ENCODE measurements at places on chromosomes 5 and 9.
A peak's percentile ranks its signal among the peaks of the same experiment; 100 is the strongest.

GRCh38 chr9:124858330-124859046, 3.3 kb downstream of the RPL35 start:
- no peak for DNase-seq

- no peak for DNase-seq
Observed at GRCh38 chr9:94699715-94700373, 26.7 kb upstream of the AOPEP start.

GRCh38 chr9:109203761-109204360, 36.8 kb upstream of the FRRS1L start:
- no peak for DNase-seq

DNA sequence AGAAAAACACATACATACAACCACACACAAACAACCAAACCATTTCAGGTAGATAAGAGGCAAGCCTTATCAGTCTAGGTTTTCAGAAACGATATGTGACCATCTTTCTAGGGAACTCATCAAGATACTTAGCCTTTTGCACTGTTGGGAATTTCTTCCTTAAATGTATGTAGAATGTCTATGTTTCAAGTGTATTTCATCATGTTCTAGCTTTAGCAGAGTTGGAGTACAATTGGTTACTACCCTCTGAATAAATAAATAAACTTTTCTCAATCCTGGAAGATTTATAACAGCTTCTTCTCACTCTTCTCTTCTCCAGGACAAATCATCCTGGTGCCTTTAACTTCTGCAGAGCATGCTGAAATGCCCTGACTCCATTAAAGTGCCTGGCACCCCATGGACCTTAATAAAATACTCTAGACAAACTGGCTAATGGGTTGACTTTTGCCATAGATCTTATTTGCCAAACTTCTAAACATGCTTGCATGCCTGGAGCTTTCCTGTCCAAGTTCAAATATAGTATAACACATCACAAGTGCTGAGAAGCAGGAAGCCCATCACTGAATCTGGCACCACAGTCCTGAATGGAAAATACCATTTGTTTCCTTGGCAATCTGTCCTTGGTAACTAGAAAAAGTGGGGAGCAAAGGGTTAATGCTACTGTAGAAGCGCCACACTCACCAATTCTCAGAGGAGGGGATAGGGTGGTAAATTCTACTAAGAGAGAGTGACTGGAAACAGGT, 33.1 kb upstream of the ZNF462 start:
- DNase-seq, result no peak

DNA sequence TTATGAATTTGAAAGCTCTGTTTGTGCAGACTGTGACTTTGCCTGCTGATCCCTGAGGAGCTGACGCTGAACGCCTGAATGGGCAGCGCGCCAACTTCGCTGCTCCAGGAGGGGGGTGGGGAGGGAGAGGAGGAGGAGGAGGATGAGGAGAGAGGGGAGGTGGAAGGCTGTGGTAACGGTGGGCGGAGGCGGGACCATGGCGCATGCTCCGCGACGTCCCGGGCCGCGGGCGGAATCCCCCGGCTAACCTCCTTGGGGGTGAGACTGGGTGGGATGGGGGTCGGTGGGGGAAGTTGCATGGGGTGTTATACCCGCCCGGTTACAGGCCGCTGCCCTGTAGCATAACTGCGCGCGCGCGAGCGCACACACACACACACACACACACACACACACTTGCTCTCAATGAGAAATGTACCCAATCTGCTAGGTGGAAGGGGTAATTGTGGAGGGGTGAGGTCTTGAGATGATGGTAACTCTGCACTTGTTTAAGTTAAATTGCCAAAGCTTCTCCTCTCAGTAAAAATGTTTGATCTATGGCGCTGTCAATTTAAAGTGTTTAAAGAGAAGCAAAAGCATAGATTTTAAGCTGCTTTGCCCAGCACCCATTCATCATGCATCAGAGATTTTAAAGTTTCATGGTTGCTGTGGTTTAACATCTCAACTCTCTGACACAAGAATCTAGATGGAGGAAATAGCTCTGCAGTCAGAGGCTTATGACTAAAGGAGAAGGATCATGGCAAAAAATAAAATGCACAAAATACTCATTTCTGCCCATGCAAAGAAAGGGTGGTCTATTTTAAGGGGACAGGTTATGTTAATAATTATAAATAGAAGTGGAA, 76.6 kb upstream of the TBCA start:
- DNase-seq, result peak; percentile 74

DNA sequence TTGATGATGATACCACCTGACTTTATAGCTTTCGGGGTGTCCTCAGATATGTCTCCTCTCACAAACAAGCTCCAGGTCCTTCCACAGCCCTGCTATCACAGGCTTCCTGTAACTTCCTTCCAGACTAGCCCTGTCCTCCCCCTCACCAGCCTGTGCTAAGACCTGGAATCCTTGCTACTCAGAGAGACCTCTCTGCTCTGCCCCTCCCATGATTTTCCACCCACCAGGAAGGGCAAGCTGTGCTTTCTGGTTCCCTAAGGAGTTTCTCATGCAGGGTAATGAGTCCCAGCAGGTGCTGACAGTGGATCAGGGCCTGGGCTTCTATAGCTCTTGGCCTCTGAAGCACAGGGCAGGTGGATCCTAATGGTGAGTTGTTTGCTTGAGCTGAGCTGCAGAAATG, 86.9 kb downstream of the AOPEP start:
- no peak for DNase-seq

DNA sequence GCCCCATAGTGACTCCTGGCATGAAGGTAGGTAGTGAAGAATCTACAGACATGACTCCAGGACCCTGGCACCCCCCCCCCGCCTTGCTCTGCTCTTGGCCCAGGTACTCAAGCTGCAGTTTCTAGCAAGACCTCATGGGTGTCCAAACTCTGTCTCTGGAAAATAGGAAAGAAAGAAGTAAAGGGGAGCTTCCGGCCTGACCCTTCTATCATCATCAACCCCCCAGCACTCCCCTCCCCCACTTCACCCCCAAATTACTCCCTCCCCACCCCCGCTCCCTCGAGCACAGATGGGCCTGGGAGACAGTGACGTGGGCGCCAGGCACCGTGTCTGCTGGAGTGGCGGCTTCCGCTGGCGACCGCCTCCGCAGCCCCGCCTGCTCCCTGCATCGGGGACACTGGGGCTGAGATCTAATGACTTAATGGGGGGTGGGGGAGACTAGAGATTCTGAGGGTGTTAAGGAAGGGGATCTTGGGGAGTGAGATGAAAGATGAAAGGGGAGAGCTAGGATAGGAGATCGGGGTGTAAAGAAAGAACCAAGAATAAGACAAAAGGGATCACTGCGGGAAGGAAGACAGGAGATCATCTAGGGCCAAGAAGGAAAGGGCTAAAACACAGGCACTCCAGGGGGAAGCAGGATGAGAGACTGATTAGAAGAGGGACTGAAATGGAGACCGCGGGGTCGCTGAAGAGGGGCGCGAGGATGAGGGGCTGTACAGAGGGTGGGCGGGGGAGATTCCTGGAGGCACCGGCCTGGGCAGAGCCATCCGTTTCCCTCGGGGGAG, 1.1 kb upstream of the DNAJB5 start:
- DNase-seq, result no peak

- DNase-seq, result no peak
Observed at GRCh38 chr5:52864371-52864770, 76.7 kb downstream of the ITGA1 start.

GRCh38 chr9:73030370-73031030, 77.6 kb upstream of the ALDH1A1 start:
- DNase-seq, result no peak

GRCh38 chr5:59819806-59820205, 73.7 kb downstream of the PDE4D start:
- no peak for DNase-seq

DNA sequence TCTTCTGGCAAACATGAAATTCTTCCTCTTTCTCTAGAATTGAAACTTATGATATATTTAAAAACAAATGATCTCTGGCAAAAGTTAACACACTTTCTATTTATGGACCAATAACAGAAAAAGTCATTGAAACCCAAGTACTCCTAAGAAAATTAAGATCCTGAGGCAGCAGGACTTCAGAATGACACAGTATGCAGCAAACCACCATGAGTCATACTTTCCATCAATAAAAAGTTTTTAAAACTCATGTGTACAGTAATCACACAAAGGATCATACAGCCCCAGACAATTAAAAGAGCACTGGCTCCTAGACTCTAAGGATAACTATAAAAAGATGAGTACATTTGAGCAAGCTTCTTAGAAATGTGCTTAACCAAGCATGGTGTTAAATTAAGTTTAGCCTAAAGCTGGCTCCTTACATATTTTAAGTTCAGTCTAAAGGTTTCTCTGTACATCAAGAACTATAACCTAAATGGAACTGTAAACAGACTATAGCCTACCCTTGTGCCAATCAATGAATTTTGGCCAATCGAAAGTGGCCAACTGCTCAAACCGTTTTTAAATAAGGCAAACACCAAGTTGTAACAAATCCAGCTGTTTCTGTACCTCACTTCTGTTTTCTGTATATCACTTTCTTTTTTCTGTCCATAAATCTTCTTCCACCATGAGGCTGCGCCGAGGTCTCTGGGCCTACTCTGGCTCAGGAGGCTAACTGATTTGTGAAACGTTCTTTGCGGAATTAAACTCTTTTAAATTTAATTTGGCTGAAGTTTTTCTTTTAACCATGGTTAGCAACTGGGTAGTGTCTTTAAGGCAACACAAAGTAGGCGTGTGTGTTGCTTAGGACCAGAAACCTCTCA, 232.1 kb upstream of the PIK3R1 start:
- DNase-seq, result peak; percentile 90

DNA sequence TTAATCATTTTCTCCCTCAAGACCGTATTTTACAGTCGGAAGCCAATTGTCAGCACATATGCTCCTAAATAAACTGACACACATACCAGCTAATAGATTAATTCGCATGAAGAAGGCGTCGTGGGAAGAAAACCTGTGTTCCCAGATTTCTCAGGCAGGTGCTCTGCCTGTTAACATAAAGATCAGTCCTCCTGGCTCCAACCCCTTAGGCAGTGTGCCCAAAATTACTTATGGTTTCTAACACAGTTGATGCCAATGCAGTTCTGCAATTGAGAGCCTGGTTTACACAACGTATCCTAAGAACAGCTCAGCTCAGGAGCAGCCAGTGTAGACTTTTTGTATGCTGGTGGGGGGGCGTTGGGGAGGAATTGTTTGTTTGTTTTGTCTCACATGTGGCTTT, 208.3 kb downstream of the ENC1 start:
- DNase-seq, result no peak

GRCh38 chr9:19564396-19565061, 155.7 kb downstream of the ACER2 start:
- no peak for DNase-seq

DNA sequence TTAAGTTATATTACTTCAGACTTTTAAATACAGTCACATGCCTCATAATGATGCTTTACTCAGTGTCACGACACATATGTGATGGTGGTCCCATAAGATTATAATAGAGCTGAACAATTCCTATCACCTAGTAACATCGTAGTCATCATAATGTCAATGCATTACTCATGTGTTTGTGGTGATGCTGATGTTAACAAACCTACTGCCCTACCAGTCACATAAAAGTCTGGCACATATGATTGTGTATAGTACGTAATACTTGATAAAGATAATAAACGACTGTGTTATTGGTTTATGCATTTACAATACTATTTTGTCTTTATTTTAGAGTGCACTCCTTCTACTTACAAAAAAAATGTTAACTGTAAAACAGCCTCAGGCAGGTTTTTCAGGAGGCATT, 103.7 kb downstream of the PAM start:
- DNase-seq, result no peak

DNA sequence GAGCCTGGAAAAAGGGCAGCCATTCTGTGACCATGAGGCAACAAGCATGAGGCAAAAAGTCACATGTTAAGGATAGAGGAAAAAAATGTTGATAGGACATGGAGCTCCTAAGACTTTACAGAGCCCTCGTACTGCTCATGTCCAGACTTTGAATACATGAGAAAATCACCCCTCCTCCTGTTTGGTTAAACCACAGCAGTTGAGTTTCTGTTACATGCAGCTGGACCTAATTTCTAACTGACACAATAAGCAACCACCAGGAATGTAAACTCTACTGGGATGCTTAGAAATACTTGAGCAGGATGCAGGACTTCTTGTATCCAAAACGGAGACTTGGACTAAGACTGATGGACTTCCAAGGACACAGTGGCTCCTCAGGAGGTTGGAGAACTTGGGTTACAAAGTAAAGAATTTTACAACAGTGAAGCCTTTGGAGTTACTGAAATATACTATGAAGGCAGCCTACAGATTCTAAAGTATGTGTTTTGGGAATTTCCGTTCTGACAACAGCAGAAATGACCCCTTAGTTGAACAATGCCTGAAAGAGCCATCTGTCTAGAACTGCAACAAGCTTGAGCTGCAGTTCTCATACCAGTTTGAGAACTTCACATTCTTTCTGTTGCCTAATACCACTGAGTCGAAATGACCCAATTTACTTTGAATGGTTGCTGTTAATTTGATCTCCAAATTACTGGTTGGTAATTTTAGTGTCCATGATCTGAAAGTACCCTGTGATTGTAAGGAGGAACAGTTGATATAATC, 268.9 kb downstream of the PIK3R1 start:
- no peak for DNase-seq

- DNase-seq, result peak; percentile 75
Observed at GRCh38 chr5:174624733-174625522, 99.5 kb upstream of the MSX2 start.

GRCh38 chr5:31255041-31255440, 61.6 kb downstream of the CDH6 start:
- DNase-seq, result no peak

DNA sequence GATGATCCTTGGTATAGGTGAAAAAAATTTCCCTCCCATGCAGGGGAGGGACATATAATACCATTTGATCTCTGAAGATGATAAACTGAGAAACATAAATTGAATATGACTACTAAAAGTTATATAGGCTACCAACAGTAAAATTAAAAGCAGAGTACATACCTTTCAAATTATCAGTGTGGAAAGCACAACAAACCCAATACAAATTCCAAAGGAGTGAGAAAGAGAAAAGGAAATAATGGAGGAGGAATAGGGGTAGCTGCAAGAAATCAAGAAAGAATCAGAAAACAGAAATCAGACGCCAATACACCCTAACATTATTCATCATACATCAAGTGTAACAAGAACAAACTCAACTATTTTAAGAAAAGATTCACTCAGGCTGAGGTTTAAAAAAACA, 17.7 kb downstream of the GNAQ start:
- DNase-seq, result no peak

DNA sequence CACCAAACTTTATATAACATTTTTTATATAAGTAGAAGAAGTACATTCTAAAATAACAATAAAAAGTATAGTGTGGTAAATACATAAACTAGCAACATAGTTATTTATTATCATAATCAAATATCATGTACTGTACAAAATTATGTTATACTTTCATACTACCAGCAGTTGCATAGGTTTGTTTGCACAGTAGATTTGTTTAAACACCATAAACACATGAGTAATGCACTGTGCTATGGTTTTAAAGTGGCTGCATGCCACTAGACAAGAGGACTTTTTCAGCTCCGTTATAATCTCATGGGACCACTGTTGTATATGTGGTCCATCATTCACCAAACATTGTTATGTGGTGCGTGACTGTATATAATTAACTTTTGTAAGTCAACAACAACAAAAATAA, 137.6 kb downstream of the DRD1 start:
- DNase-seq, result no peak

GRCh38 chr5:139262742-139263445, 30.6 kb upstream of the MATR3 start:
- DNase-seq, result peak; percentile 84

- DNase-seq, result peak; percentile 94
Observed at GRCh38 chr5:178483620-178484019, 106.6 kb downstream of the COL23A1 start.
